NCI-H774 (cell line): ENCODE measurements at places on chromosomes 6 and 20.
A peak's percentile ranks its signal among the peaks of the same experiment; 100 is the strongest.

DNA sequence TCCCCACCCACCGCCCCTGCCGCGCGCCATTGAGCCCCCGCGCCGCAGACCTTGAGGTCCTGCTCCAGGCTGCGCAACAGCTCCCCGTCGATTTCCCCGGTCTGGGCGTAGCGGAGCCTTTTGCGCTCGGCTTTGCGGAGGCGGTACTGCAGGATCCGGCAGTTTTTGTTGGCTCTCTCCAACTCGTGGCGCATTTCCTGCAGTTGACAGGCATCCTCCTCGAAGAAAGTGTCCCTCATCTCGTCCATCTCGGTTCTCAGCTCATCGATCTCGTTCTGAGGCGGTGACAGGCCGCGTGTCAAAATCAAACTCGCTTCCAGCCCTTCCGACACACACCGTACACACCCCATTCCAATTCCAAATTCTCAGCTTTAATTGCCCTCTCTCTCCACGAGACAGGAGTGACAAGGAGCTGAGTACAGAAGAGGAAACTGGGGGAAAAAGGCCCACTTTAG, 4.3 kb downstream of the MTCL3 start:
- no peak for DNase-seq

GRCh38 chr20:1944345-1945091, 49.3 kb downstream of the SIRPA start:
- no peak for DNase-seq

DNA sequence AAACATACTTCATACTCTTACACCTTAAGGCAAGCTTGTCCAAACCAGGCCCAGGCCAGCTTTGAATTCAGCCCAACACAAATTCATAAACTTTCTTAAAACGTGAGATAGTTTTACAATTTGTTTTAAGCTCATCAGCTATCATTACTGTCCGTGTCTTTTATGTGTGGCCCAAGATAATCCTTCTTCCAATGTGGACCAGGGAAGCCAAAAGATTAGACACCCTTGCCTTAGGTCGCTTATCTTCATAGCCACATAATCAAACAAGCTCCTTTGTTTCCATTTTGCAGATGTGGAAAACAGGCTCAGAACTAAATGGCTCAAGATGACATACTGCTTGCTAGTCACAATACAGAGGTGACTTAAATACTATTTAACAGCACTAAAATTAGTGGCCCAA, 6.0 kb downstream of the SALL4 start:
- no peak for DNase-seq

GRCh38 chr20:14235355-14235754, 102.1 kb downstream of the FLRT3 start:
- DNase-seq = no peak

DNA sequence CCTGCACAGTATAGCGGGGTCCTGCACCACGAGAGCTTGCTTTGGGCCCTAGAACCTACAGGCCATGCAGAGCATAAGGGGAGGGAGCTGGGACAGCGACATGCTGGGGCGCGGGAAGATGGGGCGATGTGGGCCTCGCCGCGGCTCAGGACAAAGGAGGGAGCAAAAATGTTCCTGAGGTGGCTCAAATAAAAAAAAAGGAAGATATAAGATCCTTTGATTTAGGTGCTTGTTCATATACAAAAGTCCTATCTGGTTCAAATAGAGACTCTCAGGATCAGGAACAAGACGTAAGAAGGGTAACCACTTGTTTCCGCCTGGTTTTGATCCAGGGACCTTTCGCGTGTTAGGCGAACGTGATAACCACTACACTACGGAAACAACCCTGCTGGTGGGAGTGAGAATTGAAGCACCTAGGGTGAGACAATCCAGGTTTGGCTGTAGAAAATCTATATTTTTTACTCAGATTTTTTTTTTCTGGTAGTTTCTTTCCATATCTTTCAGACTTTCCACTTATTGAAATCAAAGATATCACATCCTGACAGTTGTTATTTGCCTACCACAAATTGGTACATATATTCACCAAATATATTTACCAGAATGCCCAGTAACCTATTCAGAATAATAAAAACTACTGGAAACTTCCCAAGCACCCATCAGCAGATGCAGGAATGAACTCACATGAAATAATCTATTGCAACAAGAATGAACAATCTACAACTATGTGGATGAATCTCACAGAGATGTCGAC, 177.9 kb upstream of the ZNF184 start:
- peak; percentile 54 for DNase-seq

- no peak for DNase-seq
Measured at GRCh38 chr20:34337544-34337943, 25.5 kb upstream of the ITCH start.

- DNase-seq = peak; percentile 7
Measured at GRCh38 chr6:56510984-56511531, 131.6 kb downstream of the DST start.

- DNase-seq = no peak
Measured at GRCh38 chr6:144190593-144190992, 40.3 kb downstream of the STX11 start.

DNA sequence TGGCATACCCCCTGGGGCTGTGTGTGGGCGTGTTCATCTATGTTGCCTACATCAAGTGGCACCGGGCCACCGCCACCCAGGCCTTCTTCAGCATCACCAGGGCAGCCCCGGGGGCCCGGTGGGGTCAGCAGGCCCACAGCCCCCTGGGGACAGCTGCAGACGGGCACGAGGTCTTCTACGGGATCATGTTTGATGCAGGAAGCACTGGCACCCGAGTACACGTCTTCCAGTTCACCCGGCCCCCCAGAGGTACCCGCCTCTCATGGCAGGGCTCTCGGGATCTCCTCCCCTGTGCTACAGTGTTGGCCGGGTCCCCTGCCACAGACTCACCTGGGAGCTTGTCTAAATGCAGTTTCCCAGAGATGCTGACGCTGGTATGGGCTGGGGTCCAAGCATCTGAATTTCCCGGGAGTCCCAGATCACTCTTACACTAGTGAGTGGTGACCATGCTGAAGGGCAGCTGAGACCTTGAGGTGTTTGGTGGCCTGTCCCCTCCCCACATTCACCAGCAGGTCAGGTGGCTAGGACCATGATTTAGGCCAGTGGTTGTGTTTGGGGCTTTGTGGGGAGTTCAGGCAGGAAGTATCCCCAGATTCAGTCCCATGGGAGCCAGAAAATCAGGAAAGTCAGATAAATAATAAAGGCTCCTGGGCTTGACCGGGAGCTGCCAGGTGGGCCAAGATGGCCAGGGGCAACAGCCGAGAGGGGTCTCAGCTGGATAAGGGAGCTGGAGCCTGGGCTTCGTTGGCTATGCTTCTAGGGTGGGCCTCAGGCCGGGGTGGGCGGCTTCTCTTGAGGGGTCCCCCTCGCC, 11.8 kb downstream of the ENTPD6 start:
- no peak for DNase-seq

DNA sequence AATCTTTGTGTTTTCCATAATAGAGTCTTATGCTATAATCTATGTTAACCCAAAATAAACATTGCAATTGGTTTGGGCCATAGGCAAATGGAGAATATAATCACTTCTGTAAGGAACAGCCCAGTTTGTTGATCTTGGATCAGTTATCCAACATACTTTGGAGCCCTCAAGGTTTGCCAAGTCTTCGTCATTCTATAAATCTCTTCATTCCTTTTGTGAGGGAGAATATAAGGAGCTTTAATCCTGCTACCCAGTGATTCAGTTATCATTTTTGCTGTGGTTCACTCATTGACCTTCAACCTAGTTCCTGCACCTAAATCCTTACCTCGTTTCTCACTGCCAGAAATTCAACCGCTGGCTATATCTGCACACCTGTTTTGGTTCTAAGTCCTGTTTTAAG, 500.3 kb upstream of the PTCHD4 start:
- DNase-seq = no peak

GRCh38 chr6:145530454-145530853, 204.9 kb downstream of the EPM2A start:
- no peak for DNase-seq

GRCh38 chr6:107272246-107272645, 156.9 kb upstream of the BEND3 start:
- no peak for DNase-seq

DNA sequence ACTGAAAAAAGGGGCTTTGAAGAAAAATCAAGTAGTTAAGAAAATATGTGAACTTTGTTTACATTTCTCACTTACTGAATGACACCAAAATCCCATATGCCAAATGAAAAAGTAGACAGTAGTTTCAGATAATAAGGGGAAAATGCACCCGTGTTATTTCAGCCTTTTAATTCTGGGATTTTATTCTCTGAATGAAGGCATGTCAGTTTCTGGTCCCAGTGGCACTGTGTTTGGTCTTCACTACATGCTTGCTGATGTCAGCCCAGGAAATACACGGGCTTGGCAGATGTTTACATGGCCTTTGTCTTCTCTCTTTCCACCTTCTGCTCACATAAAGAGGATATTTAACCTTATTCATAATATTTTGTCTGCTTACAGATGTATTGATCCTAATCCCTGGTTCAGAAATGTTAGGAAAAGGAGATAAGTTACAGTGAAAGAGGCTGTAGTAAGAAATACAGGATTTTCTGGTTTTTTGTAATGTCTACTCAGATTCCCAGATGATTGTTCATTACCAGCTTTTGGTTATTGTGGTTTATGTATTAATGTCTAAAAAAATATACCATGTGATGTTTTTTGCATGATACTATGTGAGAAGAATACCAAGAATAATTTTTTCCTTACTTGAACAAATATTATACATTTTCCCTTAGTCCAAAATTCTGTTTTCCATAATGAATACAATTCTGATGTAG, 27.7 kb downstream of the DSE start:
- peak; percentile 42 for DNase-seq

GRCh38 chr6:125804264-125804663, 13.5 kb downstream of the NCOA7 start:
- no peak for DNase-seq

DNA sequence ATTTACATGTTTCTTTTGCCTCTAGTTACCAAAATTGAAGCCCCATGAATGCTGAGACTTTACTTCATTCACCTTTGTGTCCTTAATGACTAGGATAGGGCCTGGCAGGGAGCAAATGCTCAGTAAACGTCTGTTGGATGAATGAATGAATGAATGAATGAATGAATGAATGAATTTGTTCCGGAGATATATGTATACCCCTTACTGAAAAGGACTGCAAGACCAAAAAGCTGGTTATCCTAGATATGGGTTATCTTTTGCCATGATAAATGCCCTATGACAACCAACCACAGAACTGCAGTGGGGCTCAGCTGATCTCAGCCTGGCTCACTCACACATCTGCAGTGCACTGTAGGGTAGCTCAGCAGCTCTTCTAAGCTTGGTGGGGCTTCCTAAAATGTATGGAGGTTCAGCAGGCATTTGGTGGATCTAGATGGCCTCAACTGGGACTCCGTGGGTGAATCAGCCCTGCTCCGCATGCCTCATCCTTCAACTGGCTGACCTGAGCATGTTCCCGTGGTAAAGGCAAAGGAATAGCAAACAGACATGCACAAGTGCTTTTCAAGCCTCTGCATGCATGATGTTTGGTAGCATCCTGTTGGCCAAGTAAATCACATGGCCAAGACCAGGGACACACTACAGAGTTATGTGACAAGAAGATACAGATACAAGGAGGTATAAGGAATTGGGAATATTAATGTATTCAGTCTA, 378.7 kb upstream of the SOX4 start:
- no peak for DNase-seq

- no peak for DNase-seq
Measured at GRCh38 chr6:87277123-87277522, 45.3 kb upstream of the SMIM8 start.

- peak; percentile 19 for DNase-seq
Measured at GRCh38 chr6:16316741-16317251, 78.4 kb downstream of the GMPR start.

GRCh38 chr20:1618954-1619540, 762 bp downstream of the SIRPB1 start:
- no peak for DNase-seq

- DNase-seq = no peak
Measured at GRCh38 chr6:67854098-67854497, 781.0 kb upstream of the ADGRB3 start.
